Activated T-cell treated with anti-CD3 and anti-CD28 coated beads, Interleukin-2, amount 50 U/mL, for 48 hours (primary cell): ENCODE measurements at places on chromosomes 12 and 14.

GRCh38 chr14:79027138-79027537 lies 857.0 kb downstream of the NRXN3 start:
- DNase-seq: no peak

GRCh38 chr14:58638231-58639197 lies 752 bp downstream of the DACT1 start:
- peak; percentile 57 for DNase-seq

DNA sequence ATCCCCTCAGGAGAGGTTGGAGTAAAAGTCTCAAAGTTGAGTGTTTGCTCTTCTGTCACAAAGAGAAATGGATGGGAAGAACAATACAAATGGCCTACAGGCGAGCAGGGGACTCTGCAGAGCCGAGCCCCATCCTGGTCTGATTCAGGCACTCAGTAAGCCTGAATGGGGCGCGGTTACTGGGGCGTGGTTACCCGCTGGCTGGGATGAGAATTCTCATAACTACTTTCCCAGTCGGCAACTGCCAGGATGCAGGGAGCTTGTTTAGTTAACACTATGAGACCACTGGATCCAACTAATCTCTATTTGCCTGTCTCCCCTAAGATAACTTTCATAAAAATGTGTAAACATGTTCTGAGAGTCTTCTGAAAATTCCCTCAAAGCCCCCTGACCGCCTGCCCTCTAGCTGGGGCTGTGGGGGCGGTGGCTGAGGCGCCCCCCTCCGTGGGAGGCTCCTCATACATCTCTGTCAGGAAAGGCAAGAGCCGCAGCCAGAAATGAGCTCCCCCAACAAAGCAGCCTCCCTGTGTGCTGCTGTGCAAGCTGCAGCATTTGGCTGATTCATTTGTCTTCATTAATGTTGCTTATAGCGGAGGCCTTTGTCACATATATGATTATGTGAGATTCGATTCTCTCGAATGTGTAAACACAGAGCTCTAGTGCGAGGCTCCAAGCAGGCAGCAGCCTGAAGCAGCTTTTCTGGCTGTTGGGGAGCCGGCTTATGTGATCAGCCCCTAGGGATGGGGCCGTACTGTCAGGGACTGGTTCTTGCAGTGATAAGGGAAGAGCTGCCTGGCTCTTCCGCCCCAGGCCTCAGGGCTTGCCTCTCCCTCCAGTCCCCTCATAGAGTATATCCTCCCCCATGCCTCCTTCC lies 126.1 kb upstream of the ARHGAP5 start:
- no peak for DNase-seq

DNA sequence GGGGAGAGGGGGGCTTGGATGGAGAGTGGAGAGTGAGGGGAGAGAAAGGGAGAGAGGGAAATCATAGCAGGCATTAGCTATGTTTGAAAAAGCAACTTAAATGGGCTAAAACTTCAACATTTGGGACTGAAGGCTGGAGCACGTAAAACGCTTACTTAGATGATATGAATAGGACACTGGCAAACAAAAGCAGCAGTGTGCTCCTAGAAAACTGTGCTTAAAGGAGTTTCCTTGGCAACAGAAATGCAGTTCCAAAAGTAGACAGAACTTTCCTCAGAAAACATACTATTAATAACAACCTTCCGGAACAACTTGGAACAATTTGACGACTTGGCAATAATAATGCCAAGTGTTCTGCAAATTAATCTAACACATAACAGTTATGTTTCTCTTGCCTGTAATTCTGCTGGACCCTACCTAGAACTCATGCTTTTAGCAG lies 235.5 kb upstream of the NPAS3 start:
- no peak for DNase-seq

GRCh38 chr14:80387563-80387981 lies 176.3 kb upstream of the DIO2 start:
- no peak for DNase-seq

DNA sequence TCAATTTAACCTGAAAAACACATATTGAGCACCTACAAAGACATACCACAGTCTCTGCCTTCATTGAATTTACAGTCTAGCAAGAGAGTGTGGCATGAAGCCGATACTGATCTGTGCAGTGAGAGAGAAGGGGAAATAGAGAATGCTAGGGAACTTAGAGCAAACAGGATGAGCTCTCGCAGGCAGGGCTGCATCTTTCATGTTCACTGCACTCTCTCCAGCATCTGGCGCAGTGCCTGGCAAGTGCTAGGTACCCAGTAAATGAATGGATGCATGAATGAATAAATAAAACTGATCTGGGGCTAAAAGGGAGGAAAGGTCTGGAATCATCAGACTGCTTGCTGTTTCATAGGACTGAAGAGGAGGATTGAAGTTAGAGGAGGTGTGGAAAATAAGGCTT lies 256.5 kb upstream of the NPAS3 start:
- no peak for DNase-seq

DNA sequence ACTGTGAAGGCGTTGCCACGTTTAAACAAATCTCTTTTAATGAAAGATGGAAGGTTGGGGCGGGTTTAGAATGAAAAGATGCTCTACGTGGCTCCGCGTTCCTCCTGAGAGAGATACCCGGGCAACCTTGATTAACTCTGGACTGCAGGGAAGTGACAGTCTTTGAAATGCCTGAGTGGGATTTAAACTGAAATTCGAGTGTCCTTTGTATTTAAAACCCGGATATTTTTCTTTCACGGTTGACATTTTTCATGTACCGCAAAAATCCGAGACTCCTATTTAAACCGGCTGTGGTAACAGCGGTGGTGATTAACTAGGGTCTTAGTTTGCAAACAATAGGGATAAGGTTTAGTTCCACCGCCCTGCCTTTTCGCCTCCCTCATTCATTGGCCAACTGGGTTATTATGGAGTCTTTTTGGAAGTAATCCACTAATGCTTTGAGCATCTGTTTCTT lies 707 bp downstream of the G2E3 start:
- DNase-seq: no peak

DNA sequence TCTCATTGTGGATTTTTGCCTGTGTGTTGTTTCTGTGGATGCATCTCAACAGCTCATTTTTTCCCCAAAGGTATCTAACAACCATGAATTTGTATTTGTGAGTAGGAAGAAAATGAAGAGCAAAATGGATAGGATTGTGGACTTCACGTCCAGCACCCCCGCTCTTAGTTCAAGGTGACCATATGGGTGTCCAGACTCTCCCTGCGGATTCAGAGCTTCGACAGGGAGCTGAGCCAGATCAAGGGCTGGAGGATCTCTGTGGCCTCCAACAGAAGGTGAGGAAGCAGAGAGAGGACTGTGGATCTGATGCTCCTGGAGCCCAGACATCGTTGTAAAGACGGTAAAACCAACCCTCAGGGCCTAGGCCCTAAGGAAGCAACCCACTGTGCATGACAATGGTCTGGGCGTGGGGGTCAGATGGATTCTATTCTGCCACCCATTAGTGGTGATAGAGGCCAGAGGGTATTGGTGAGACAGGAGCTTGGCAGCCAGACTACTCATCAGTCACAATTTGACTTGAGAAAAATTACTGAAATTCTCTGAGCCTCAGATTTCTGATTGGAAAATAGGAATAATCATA lies 659.7 kb upstream of the TMEM132C start:
- DNase-seq: no peak

- no peak for DNase-seq
Observed at GRCh38 chr12:122982477-122982815, 2.0 kb downstream of the ARL6IP4 start.

GRCh38 chr12:54701940-54702592 lies 53.9 kb upstream of the DCD start:
- DNase-seq: no peak

GRCh38 chr12:21543151-21543550 lies 17.1 kb downstream of the SPX start:
- no peak for DNase-seq

GRCh38 chr14:95189367-95190132 lies 32.2 kb upstream of the DICER1 start:
- DNase-seq: no peak

DNA sequence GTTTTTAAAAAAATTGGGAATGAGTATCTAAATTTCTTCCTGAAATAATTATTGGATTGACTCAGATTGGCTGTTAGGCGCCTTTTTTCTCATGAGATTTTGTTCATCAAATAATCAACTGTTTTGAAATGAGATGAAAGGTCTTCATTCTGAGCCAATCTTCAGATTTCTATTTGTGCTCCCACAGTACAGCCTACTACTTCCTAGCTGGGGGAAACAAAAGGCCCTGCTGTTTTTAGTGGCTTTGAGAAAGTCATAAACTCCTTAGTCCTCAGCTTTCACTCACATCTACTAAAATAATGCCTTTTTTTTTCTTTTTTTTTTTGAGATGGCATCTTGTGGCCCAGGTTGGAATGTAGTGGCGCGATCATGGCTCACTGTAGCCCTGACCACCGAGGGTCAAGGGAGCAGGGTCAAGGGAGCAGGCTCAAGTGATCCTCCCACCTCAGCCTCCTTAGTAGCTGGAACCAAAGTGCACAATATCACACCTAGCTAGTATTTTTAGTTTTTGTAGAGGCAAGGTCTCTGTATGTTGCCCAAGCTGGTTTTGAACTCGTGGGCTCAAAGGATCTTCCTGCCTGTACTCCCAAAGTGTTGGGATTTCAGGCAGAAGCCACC lies 15.2 kb downstream of the NACA start:
- DNase-seq: no peak

- no peak for DNase-seq
Observed at GRCh38 chr12:6941267-6941666, 2.3 kb upstream of the RNU7-1 start.

- no peak for DNase-seq
Observed at GRCh38 chr14:30156571-30156970, 228.9 kb upstream of the PRKD1 start.

DNA sequence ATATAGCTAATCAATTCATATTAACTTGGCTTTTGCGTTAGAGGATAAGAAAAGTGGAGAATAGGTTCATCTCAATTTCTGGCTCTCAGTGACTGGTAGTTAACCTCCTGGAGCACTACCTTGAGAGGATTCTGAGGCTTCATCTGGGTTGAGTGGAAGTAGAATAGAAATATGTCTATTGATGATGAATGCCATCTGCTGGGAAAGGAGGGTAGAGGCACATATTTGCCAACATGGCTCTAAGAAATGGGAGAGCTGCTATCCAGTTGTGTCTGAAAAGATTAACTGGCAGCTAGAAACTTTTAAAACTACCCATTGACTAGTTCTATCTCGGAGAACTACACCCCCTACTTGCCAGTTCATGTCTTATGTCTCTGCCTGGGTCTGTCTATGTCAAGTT lies 530.1 kb downstream of the NRXN3 start:
- DNase-seq: no peak

DNA sequence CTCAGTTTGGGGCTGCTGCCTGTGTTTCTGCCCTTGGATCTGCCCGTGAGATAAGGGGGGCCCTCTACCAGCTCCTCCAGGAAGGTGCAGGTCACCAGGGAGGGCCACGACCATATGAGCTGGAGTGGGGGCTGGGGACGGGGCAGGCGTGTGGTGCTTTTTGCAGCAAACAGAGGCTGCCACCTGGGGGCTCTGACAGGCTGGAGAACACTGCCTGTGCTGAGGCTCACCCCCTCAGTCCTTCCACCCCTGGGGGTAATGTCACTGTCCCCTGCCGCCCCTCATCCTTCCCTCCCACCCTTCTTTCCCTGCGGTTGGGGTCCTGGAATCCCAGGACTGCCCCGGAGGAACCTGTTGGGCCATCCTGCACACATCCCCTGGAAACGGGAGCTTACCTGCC lies 3.2 kb downstream of the PLD4 start:
- DNase-seq: no peak

GRCh38 chr14:52044791-52045522 lies 23.9 kb downstream of the NID2 start:
- no peak for DNase-seq

DNA sequence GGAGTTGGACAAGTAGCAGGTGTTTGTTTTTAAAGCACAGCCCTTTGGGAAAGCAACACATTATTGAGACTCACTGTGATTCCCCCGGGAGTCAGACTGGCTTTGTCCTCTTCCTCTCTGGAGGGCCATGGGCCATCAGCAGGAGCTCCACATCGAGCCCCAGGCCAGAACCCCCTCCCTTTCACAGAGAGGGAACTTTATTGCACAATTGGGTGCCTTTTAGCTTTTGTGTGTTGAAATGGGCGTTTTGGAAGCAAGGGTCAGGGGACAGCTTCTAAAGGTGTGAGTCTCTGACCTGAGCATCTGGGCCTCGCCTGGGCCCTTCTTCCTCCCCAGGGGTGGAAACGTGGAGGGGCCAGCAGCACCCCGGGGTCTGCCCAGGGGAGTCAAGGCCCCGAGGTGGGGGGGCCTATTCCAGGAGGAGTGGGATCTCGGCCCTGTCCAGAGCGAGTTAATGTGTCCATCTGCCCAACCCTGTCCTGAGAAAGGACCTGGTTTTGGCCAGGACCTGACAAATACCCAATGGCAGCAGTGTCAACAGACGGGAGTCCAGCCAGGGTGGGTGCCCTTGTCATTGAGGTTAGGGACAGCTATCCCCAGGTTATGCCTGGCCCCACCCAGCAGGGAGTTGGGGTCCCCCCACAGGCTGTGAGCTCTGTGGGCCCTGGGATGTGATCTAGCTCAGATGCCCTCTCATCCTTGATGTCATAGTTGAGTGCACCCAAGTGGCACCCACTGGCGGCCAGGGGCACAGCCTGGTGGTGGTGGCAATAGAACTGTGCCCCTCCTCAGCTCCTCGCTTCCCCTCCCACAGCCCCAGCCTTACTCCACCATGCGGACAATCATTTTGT lies 37.1 kb downstream of the SLC8B1 start:
- no peak for DNase-seq

- no peak for DNase-seq
Observed at GRCh38 chr14:34246206-34246605, 215.8 kb downstream of the SPTSSA start.

GRCh38 chr14:93395231-93395630 lies 35.5 kb upstream of the UNC79 start:
- no peak for DNase-seq

DNA sequence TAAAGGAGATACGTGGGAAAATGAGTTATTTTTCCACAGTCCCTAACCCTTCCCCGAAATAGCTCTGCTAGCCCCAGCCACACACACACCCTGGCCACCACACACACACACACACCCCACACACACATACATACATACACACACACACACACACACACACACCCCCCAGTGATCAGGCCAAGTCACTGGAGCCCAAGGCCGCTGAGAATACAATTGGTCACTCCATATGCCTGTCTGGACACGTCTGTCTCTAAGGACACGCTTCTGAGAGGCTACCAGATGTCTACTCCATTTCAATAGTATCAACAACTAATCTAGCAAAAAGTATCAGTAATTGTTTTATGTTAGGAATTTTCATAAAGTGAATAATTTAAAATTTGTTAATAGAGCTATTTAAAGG lies 13.0 kb upstream of the DIABLO start:
- no peak for DNase-seq

GRCh38 chr14:104925214-104925854 lies 655 bp downstream of the PLD4 start:
- DNase-seq: no peak
